ENCODE measurements at places on chromosomes 1 and 21.

- peak; percentile 58 for DNase-seq
Measured at GRCh38 chr21:35070436-35070835, 21.3 kb upstream of the RUNX1 start.

GRCh38 chr1:187092104-187092503 is 263.4 kb downstream of the PLA2G4A start:
- DNase-seq: no peak

DNA sequence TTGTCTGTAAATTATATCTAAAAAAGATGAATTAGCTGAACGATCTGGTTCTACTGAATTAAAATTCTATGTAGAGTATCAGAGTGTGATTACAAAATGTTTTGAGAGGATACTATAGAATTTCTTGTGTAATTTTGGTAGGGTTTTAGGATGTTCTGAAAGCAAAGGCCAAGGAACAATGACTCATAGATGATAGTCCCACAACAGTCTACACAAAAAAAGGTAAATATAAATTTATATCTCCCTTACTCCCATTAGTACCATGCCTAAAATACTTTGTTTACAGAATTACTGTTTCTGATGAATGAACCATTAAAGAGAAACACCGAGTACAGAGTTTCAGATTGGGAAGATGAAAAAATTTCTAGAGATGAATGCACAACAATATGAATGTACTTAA is 9.5 kb downstream of the EDEM3 start:
- DNase-seq: peak; percentile 6

GRCh38 chr21:46161633-46162592 is 6.5 kb upstream of the FTCD start:
- no peak for DNase-seq

GRCh38 chr1:3863231-3863935 is 6.1 kb downstream of the DFFB start:
- peak; percentile 45 for DNase-seq

GRCh38 chr1:236724506-236724905 is 38.2 kb downstream of the ACTN2 start:
- peak; percentile 1 for DNase-seq

- no peak for DNase-seq
Measured at GRCh38 chr21:18146820-18147219, 97.8 kb upstream of the CHODL start.

DNA sequence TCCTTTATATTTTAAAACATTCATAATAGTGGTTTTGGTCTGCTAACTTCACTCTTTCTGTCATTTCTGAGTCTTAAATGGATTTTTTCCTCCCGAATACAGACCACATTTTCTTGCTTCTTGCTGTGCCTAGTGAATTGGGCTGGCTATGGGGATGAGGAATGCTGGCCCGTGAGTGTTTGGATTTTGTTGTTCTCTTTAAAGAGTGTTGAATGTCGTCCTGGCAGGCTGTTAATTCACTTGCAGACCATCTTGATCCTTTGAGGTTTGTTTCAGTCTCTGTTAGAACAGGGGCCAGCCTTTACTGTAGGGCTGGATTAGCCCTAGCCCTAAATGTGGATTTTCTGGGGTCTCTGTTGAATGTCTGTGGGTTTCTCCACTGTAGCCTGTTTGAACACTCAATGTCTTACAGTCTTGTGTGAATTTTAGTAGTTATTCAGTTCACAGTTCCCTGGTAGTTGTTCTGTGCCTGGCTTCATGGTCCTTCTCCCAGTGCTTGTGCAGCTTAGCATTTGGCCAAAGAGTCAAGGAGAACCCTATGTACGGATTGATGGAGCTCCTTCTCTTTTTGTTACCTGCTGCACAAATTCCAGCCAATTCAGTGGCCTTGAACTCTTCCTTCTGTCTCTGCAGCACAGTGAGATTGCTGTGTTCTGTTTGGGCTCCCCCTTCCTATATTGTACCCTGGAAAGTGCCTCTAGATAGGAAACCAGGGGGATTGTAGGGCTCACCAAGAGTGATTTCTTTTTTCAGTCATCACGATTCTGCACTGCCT is 95.7 kb downstream of the DYRK1A start:
- no peak for DNase-seq

- no peak for DNase-seq
Measured at GRCh38 chr1:63230722-63231121, 91.6 kb upstream of the FOXD3 start.

- DNase-seq: no peak
Measured at GRCh38 chr1:57553666-57554065, 129.8 kb upstream of the DAB1 start.

DNA sequence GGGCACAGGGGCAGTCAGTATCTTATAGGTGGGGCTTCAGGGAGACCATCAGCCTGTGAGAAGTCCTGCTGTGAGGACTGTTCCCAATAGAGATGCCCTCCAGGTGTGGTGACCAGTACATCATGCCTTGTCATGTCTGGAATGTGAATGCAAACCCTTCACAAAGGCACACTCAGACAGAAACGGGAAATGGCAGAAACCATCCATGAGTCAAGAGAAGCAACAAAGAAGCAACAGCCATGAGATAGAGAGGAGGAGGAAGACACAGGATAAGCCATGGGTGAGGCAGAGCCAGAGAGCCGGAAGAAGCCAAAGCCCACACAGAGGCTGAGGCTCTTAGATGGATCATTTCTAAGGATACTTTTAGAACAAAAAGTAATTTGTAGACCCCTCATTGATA is 20.1 kb upstream of the ZP4 start:
- no peak for DNase-seq

- no peak for DNase-seq
Measured at GRCh38 chr1:44037154-44037553, 5.9 kb upstream of the SLC6A9 start.

DNA sequence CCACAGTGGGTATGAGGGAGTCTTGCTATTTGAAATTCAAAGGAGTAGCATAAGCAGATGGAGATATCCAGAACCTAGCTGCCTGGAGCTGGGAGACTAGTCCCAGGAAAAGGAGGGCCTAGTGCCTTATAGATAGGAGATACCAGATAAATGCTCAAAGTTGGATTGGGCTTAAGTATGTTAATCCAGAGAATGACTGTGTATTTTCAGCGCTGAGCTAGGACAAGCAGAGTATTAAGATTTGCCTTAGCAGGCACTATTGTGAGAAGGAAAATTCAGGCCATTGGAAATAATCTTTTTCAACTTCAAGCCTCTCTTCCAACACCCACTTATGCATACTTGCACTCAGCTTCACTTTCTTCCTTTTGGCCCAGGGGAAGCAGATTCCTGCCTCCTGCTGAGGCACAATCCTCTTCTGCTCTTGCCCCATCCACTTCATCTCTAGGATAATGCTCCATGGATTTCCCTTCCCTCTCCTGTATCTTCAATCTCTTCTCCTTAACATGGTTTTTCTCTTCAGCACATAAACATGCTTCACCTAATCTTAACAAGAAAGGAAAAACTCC is 21.1 kb downstream of the PIK3C2B start:
- DNase-seq: no peak

GRCh38 chr1:112143871-112144441 is 154.5 kb upstream of the KCND3 start:
- no peak for DNase-seq

DNA sequence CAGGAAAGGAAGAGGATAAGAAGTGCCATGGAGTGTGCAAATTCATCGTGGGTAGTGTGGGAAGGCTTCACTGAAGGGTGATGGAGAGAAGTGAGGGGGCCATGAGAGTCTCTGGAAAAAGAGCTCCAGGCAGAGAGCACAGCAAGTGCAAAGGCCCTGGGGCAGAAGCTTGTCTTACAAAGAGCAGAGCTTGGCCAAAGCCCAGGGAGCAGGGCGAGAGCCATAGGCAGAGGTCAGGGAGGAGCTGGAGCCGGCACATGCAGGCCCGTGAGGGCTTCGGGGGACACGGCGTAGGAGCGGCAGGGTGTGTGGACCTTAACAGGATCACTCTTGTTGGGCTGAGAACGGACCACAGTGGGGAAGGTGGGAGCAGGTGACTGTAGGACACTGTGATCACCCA is 83.7 kb upstream of the EDN2 start:
- DNase-seq: no peak

GRCh38 chr21:31110430-31110829 is 72.2 kb upstream of the KRTAP19-8 start:
- no peak for DNase-seq

GRCh38 chr1:204928671-204929486 is 58.2 kb downstream of the NFASC start:
- no peak for DNase-seq

DNA sequence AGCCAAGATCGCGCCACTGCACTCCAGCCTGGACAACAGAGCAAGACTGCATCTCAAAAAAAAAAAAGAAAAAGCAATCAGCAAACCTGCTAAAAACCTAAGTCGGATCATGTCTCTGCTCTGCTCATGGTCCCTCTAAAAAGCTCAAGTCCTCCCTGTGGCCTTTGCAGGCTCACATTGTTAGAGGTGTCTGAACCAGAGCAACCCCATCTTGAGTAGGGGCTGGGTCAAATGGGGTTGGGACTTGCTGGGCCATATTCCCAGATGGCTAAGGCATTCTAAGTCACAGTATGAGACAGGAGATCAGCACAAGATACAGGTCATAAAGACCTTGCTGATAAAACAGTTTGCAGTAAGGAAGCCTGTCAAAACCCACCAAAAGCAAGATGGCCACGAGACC is 3.0 kb upstream of the DRAXIN start:
- DNase-seq: no peak

- no peak for DNase-seq
Measured at GRCh38 chr1:161189036-161189435, 9.8 kb downstream of the ADAMTS4 start.

DNA sequence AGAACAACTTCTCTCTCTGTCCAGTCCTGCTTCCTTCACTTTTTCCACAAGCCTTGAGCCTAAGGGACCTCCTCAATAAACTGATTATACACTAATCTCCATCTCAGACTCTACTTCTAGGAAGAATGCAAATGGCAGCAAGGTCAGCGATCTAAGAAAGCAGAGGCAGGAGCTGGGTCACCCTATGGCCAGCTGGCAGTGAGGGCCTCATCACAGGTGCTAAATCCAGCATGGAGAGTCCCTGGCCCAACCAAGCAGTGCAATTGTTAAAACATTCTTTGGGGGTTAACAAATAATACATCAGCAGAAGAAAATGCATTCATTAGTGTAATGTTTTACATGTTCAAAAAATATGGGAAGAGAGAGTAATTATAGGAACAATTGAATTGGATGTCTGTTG is 416.0 kb downstream of the SIPA1L2 start:
- DNase-seq: no peak

- no peak for DNase-seq
Measured at GRCh38 chr1:165603810-165604209, 27.2 kb upstream of the MGST3 start.

DNA sequence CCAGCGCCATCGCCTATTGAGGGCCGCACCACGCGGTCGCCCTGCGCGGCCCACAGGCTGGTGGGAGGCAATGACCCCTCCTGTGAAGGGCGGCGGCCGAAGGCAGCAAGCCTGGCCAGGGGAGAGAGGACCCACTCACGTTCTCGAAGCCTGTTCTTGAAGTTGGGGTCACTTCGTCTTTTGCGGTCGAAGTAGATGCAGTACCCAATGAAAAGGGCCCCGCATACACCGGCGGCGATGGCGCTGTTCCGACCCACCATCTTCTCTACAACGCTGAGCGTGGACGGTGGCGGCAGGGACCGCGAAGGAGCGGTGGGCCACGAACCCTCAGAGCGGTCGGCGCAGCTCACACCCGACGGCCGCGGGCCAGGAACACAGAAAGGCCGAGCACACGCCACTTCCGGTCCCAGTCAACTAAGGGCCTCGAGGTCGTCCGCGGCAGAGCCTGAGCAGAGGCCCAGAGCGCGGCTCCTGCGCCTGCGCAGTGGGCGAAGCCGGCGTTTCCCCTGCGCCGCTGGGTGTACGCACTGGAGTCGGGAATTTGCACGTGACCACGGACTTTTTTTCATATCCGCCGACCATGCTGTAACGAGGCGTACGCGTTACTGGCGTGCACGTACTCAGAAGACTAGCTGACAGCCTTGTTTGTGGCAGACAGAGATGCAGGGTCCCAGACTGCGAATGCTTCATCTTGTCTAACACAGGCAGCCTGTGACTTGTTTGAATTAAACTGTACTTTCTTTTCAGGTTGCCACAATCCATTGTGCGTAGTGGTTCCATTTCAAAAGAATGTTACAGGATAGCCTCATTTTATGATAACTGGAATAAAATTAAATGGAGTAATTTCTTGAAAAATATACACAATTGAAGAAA is at the start of gene TOMM20:
TOMM20 (minus strand) TSS at position 382 of the 873 bp plus-strand sequence; CDS start at position 260, 122 bp downstream.
- DNase-seq: peak; percentile 98

- no peak for DNase-seq
Measured at GRCh38 chr1:217373761-217374701, 256.9 kb downstream of the GPATCH2 start.

DNA sequence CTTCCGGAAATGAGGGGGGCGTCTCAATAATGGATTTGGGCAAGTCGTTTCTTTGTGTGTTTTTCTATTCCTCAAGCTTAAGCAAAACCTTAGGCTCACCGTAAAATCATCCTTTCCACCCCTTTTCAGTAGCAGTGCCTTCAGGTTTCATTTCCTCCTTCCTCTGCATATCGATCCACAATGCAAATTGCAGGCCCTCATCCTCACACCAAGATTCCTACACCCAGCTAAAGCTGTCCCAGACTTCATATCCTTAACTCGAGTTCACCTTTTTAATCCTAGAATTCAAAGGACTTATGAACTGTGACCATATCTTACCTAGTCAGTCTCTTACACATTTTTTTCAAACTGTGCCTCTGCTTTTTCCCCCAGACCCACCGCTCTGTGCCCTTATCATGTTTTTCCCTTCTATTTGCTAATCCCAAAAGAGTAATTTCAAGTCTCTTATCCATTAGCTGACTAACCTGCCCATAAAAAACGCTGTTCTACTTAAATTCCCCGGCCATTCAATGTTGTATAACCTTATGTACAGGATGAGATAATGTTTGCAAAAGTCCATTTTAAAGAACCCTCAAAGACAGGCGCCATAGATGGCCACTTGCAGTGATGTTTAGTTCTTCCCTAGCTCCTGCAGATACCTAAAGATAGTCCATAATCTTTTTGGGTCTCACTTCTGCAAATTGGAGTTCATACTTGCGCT is 1.5 kb downstream of the AKIRIN1 start:
- DNase-seq: no peak

GRCh38 chr1:18644973-18645746 is 14.5 kb downstream of the PAX7 start:
- DNase-seq: no peak

DNA sequence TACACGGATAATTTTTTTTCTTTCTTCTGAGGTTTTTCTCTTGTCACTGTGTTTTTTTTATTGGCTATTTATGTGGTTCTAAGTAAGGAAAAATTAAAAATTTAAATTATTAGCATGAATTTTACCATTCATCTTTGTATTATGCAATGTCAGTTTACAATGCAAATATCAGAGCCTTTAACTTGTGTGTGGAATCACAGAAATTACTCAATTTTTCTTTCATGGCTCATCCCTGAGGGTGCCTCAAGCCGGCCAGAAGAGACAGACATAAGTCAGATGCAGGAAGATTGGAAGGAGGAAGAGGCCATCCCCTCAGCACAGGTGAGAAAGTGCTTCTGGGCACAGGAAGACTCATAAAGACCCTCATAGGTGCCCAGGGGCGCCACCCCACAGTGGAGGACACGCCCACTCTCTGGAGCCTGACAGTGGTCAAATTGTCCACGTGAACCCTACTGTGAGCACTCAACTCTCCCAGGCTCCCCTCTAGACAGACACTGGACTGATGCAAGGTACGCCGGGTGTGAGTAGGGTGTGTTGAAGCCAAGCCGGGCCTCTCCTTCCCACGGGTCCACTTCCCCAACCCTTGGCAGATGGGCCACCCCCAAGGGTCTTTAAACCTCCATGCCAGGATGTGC is 9.5 kb upstream of the LDLRAP1 start:
- DNase-seq: no peak

Measured in LHCN-M2 (cell line).